Left ventricle myocardium inferior (tissue), 1 donor: ENCODE measurements at places on chromosomes 16 and 17. TPM values are rescaled to one million over a fixed set of nuclear protein-coding genes. Genes with fewer than 3 reads are reported as not detected.

DNA sequence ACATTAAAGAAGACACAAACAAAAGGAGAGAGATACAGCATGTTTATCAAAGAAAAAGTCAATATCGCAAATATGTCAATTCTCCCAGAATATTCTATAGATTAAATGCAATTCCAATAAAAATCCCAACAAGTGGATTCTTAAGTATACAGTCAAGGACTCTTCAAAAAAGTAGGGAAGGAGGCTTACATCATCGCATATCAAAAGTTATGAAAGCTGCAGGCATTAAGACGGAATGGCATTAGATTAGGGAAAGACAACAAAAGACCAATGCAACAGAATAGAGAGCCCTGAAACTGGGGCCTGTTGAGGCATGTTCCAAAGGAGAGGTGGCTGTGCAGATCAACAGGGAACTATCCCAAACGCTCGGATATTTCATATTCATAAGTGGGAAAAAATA, 76.0 kb downstream of the MARCHF10 start:
- no peak for DNase-seq
- H3K27ac ChIP-seq, result no peak overlapping the region
- no peaks in the 10 kb centered on the region for H3K36me3 ChIP-seq

DNA sequence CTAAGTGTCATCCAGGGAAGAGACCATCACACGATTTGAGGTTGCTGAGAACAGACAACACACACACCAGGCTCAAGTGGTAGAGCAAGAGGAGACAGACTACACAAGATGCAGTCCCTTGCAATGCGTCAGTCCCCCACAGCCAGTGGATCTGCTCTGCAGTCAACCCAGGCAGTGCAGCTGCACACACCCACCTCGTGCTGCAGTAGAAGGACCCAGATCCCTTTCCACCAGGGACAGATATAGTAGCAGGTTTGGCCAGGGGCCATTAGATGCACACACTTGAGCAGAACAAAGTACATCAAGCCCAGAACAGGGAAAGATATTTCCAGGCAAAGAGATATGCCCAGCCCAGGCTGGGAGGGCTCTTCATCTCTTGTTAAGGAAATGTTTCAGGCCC, 112.9 kb downstream of the GRIN2A start:
- H3K36me3 ChIP-seq, result no peaks in the 10 kb centered on the region
- peak; percentile 48 for DNase-seq
- H3K4me1 ChIP-seq, result peaks cover 15% of the 10 kb centered on the region

DNA sequence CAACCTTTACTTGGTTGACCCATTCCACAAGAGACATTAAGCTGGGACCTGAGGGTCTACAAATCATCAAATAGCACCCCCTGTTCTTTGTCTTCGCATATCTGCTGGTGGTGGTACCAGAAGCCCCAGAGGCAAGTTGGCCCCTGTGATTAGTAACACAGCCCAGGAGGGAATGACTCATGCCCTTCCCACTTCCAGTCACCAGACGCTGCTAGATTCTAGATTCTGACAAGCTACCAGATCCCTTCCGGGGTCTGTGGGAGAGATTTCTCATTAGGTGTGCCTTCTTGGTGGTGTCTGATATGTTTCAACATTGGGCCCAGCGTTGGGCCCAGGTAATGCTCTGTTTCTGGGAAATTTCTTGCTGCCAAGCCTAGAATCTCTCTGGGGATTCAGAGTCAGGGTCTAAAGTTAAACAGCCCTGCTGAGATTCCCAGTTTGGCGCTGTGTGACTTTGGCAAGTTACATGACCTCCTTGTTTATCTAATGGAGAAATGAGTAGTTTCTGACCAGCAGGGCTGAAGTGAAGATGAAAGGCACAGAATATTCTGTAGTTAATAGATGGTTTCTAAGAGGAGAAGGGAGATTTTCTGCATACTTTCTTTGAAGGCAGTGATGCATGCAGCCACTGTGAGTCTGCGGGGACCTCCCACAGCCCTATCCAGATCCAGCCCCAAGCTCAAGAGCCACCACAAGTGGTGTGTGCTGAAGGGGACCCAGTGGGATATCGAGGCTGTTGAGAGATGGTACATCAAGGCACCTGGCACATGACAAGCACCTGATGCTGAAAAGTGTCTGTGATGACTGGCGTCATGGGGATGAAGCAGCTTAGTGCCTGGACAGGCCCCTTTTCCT, 3.9 kb downstream of the TRPV2 start:
- H3K4me3 ChIP-seq, result no peak overlapping the region
- peaks cover 44% of the 10 kb centered on the region for H3K36me3 ChIP-seq
- no peaks in the 10 kb centered on the region for H3K27me3 ChIP-seq

- no peaks in the 10 kb centered on the region for H3K4me1 ChIP-seq
- no peaks in the 10 kb centered on the region for H3K36me3 ChIP-seq
- no peak for DNase-seq
- H3K27ac ChIP-seq, result no peak overlapping the region
Observed at GRCh38 chr16:25094596-25094995, 16.9 kb upstream of the LCMT1 start.

DNA sequence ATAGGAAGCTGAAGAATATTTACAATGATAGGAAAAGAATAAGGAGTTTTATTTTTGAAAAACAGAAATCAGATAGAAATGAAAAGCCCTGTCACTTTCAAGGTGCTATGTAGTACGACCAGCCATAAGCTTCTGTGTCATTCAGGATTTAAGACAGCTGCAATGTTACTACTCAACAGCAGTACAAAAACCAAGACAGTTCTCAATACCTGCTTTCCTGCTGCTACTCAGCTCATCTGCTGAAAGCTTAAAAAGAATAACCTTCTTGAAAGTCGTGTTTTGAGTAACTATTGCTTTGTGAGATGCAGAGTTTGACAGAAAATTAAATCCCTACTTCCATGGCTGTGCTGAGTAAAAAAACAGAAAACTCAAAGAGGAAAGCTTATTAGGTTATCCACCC, 8.7 kb downstream of the GRB2 start:
- DNase-seq, result no peak
- H3K4me3 ChIP-seq, result no peak overlapping the region
- H3K36me3 ChIP-seq, result no peaks in the 10 kb centered on the region

- peak overlapping the region; percentile 90 for H3K27ac ChIP-seq
- H3K4me1 ChIP-seq, result peaks cover 47% of the 10 kb centered on the region
- no peaks in the 10 kb centered on the region for H3K27me3 ChIP-seq
- H3K4me3 ChIP-seq, result no peak overlapping the region
- H3K36me3 ChIP-seq, result peaks cover 20% of the 10 kb centered on the region
Observed at GRCh38 chr17:12737740-12738469, 51.4 kb upstream of the ARHGAP44 start.

GRCh38 chr17:43631429-43631828, 30.3 kb downstream of the MEOX1 start:
- peaks cover 13% of the 10 kb centered on the region for H3K27me3 ChIP-seq
- no peaks in the 10 kb centered on the region for H3K36me3 ChIP-seq
- no peak overlapping the region for H3K4me3 ChIP-seq
- peaks cover 38% of the 10 kb centered on the region for H3K4me1 ChIP-seq
- H3K27ac ChIP-seq, result no peak overlapping the region

- no peaks in the 10 kb centered on the region for H3K4me1 ChIP-seq
- H3K27ac ChIP-seq, result no peak overlapping the region
- no peak overlapping the region for H3K4me3 ChIP-seq
Observed at GRCh38 chr17:58313815-58314705, 14.5 kb downstream of the TSPOAP1 start.

- no peaks in the 10 kb centered on the region for H3K27me3 ChIP-seq
- DNase-seq, result no peak
- no peak overlapping the region for H3K4me3 ChIP-seq
- peaks cover 37% of the 10 kb centered on the region for H3K36me3 ChIP-seq
- no peaks in the 10 kb centered on the region for H3K4me1 ChIP-seq
Observed at GRCh38 chr16:68972720-68973119, 129.4 kb downstream of the TANGO6 start.

- no peak overlapping the region for H3K4me3 ChIP-seq
- H3K27me3 ChIP-seq, result no peaks in the 10 kb centered on the region
- peaks cover 10% of the 10 kb centered on the region for H3K4me1 ChIP-seq
- no peak for DNase-seq
- H3K36me3 ChIP-seq, result peaks cover 34% of the 10 kb centered on the region
- no peak overlapping the region for H3K27ac ChIP-seq
Observed at GRCh38 chr17:47807421-47807820, 14.2 kb downstream of the OSBPL7 start.

DNA sequence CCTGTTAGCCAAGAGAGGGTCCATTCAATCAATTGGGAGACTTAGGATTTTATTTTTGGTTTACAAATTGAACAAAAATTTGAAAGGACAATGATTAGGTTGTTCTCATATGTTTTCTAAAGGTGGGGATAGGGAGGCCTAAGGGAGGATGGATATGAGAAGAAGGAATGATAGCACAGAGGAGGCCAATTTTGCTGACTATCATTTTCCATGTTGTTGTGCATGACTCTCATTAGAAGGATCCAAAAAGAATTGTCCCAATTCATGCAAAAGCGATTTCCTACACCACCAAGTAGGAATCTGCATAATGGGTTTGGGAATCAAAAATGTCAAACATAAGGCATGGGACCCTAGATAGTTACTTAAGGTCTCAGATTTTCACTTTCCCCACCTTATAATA, 524.8 kb downstream of the KIF2B start:
- no peaks in the 10 kb centered on the region for H3K36me3 ChIP-seq
- H3K27me3 ChIP-seq, result no peaks in the 10 kb centered on the region
- no peak for DNase-seq
- no peak overlapping the region for H3K4me3 ChIP-seq
- no peaks in the 10 kb centered on the region for H3K4me1 ChIP-seq

DNA sequence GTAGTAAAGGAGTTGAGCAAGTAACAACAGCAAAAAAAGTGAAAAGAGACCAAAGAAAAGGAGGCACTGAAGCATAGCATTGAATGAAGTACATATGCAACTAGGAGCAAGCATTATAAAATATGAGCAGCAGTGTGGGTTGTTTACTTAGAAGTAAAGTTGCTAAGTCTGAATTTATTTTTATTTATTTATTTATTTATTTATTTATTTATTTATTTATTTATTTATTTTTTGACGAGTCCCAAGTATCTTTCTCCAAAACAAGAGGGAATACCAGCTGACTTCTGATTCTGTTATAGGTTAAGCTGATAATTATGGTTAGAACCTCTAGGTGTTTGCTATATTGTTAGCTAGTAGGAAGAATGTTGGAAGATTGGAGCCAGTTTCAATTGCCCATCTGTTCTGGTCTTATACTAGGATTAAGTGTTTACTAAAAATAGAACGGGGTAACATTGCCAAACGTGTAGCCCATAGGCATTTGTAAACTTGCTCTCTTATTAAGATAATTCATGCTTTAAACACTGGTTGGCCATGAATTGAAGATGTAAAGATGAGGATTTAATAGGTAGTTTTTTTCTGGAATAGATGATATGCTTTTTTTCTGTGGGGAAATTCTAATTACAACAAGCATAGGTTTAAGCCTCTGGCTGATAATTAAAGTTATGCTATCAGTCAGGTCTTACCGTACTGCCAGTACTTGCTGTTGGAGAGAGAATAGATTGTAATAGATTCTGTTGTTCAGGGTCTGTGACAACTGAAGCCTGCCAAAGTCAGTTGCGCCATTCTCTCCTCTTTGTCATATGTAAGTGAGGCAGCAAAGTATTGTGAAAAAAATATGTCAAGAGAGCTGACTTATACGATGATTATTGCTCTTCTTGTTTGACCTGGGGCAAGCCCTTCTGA, 66.7 kb downstream of the PPM1E start:
- no peaks in the 10 kb centered on the region for H3K36me3 ChIP-seq
- H3K4me3 ChIP-seq, result no peak overlapping the region

GRCh38 chr17:28101919-28102318, 59.4 kb downstream of the NLK start:
- no peak overlapping the region for H3K4me3 ChIP-seq
- H3K27me3 ChIP-seq, result no peaks in the 10 kb centered on the region
- no peak for DNase-seq
- peaks cover 15% of the 10 kb centered on the region for H3K4me1 ChIP-seq
- H3K36me3 ChIP-seq, result no peaks in the 10 kb centered on the region

DNA sequence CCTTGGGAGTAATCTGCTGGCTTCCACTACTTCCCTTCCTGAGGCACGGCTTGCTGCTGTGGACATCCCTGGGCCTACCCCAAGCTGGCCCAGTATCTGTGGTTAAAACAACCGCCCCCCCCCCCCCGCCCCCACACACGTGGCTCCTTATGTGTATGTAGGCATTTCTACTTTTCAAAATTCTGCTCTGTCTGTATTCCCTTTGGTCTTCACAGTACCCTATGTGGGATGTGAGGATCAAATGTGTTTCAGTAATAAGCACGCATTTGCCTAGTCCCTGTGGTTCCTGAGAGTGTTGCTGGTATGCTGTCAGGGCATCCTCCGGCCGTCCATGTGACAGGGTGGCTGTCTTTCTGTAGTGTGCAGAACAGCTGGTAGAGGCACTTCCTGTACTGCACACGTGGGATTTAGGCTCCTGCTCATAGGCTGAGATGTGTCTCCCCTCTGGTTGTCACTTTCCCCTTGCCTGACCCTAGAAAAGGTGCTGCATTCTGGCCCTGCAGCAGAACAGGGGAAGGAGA, 2.2 kb downstream of the NT5M start:
- H3K4me1 ChIP-seq, result peaks cover 27% of the 10 kb centered on the region
- H3K36me3 ChIP-seq, result no peaks in the 10 kb centered on the region
- H3K27me3 ChIP-seq, result no peaks in the 10 kb centered on the region

DNA sequence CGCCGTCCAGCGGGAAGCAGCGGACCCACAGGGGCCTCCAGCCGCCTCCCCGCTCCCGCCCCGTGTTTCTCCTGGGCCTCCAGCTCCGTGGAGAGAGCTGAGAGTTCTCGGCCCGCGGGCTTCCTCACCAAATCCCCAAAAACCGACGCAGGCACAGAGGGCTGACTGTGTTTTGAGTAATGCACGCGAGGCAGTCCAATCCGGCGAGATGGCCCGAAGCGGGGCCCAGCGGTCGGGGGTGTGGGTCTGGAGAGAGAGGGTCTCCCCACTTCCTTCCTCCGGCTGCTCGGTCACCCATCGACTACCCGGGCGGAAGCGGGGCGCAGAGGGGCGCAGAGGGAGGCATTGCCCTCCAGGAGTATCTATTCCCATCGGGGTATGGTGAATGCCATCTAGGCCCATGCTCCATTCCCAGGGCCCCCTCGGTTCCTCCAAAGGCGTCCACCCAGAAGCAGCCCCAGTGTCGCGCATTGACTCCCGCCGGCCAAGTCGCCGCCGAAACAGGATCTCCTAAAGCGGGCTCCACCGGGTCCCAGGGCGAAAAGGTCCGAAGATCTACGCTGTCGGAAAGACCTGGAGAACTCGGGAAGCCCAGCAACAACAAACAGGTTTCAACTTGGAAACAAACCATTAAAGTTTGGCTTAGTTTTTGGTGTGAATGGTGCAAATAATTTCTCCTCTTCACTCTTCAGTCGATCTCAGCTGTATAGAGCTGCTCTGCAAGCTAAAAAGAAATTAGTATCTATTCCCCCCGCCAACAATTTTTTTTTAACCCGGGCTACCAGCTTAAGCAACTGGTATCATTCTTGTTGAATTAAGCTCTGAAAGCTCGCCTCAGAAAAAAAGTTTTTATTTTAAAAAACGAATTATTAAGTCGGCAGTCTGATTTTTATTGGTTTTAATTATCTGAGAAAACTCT, 19.2 kb upstream of the HOXB13 start:
- H3K4me1 ChIP-seq, result no peaks in the 10 kb centered on the region
- peaks cover 99% of the 10 kb centered on the region for H3K27me3 ChIP-seq
- DNase-seq, result no peak
- H3K4me3 ChIP-seq, result no peak overlapping the region

Gene CSH1
- total RNA-seq, result not detected

Gene LPO
- not detected for total RNA-seq

Gene HS3ST3B1
- total RNA-seq, result 1.2 TPM

Gene IRX3
- total RNA-seq, result 94.4 TPM

Gene KCNH6
- not detected for total RNA-seq

Gene UNK
- 14.7 TPM for total RNA-seq

Gene RRN3
- total RNA-seq, result 24.4 TPM

Gene MT1G
- total RNA-seq, result not detected
